Lower leg skin (tissue), 4 donors: ENCODE measurements at places on chromosomes 12 and 14.

DNA sequence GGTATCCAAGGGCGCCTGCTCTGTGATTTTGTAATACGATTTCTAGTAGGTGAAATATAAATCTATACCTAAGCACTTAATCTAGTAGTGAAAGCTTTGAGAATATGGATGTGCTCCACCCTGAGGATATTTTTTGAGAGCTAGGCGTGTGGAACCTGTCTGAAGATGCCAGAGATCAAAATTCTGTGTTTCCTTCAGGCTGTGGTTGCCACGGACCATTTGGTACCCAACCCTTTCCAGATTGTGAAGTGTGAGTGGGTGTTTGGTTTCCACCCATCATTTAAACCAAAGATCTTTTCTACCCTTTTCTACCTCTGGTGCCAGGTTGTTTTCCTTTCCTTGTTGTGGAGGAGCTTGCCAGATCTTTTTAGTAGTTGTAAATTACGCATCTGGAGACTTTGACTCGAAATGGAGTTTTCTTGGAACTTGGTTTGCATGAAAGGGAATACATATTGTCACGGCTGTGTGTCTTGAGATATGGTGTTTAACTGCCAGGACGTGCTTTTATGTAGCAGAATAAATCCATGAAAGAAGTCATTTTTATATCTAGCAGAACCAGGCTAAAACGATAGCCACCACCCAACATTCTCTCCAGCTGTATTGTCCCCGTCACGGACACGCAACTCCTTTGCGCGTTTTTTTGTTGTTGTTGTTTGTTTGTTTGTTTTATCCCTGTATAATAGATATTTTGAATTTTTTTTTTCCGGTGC, 2.2 kb downstream of the LRFN5 start:
- no peak for DNase-seq

GRCh38 chr14:93276031-93276716, 56.7 kb downstream of the BTBD7 start:
- DNase-seq, result no peak

- no peak for DNase-seq
Observed at GRCh38 chr12:29561664-29562071, 64.2 kb upstream of the OVCH1 start.

- DNase-seq, result peak; percentile 65
Observed at GRCh38 chr14:75497701-75498100, 24.6 kb upstream of the BATF start.

DNA sequence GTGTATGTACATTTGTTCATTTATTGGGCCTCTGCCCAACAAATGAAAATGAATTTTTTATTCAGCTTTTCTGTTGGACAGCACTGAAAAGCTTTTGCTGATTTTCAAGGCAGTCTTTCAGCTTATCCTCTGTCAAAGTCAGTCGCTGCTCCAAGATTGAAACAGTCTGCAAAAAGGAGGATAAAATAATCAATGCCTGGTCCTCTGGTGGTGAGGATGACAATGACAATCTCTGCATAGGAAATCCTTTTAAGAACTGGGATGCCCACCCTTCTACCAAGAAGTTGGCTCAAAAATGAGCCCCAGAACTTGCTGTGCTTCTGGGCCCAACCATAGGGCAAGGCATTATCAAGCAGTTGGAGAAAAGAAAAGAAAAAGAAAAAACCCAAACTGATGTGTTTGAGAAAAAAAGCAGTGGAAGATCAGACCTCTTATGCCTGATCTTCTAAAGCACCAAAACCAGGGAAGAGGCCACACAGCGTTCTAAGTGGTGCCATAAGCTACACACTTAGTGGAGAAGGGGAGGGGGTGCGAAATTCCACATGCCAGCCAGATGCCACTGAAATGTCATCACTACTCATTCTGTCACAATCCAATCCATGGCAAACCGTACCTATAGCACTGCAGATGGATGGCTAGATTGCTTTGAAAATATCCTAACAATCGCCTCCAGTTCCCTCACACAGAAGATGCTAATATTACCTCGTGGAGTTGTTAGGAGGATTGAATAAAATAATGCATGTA, 69.0 kb upstream of the DUSP6 start:
- no peak for DNase-seq

- no peak for DNase-seq
Observed at GRCh38 chr14:23392613-23393012, 15.5 kb downstream of the MYH6 start.
